M059J (cell line): ENCODE measurements at places on chromosomes 1 and 21. TPM values are rescaled to one million over a fixed set of nuclear protein-coding genes. Genes with fewer than 3 reads are reported as not detected.

- peak; percentile 95 for DNase-seq
Observed at GRCh38 chr1:186188004-186188539, 187.0 kb downstream of the TPR start.

GRCh38 chr1:221418346-221418745 is 323.5 kb downstream of the DUSP10 start:
- peak; percentile 77 for DNase-seq

GRCh38 chr1:94623560-94624148 is 82.1 kb upstream of the F3 start:
- peak; percentile 77 for DNase-seq

Gene NFASC
- total RNA-seq = 17.6 and 24.1 TPM in 2 replicates

DNA sequence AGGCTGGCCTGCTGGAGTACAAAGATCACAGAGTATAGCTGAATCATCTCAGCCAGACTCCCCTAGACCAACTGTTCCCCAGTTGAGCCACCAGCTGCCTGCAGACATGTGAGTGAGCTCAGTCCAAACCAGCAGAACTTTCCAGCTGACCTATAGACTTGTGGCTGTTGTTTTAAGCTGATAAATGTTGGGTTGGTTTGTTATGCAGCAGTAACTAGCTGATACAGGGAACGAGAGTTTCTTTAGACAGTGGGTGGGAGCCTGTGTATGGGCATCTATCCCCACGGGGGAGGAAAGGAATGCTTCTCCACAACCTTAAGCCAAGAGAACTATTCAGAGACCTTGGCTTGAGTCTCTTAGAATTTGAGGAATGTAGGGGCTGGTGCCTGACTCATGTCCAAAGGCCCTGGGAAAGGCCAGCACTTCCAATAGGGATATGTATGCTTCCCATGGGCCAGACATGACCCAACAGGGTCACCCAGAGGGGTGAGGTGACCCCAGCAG is 30.1 kb downstream of the SLC1A7 start:
- DNase-seq = peak; percentile 67

Gene ZNF362
- total RNA-seq = 6.2 and 15.2 TPM in 2 replicates

- peak; percentile 20 for DNase-seq
Observed at GRCh38 chr1:103489935-103490334, 35.6 kb upstream of the RNPC3 start.

DNA sequence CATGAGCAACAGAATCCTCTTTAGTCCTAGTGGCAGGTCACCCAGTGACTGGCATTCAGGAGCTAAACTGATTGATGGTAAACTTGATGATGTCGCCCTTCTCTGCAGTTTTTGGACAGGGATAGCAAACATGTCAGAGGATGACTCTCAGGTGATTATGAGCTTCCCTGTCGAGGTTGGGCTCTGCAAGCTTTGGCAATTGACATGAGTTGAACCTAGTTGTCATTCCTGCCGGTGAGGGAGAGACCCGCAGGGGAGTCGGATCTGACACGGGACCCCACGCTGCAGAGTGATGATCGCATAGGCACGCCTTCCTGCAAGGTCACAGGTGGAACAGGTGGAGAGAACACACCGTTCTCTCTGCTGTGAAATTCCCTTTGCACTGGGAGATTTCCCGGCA is 438.0 kb upstream of the VAMP3 start:
- DNase-seq = no peak

GRCh38 chr1:203161175-203161574 is 14.5 kb downstream of the MYBPH start:
- no peak for DNase-seq

Gene DNAI4
- total RNA-seq = 4.3 and 5.9 TPM in 2 replicates

Gene TFF2
- total RNA-seq = 0.30 TPM in 1 of 2 replicates, not detected in the other

DNA sequence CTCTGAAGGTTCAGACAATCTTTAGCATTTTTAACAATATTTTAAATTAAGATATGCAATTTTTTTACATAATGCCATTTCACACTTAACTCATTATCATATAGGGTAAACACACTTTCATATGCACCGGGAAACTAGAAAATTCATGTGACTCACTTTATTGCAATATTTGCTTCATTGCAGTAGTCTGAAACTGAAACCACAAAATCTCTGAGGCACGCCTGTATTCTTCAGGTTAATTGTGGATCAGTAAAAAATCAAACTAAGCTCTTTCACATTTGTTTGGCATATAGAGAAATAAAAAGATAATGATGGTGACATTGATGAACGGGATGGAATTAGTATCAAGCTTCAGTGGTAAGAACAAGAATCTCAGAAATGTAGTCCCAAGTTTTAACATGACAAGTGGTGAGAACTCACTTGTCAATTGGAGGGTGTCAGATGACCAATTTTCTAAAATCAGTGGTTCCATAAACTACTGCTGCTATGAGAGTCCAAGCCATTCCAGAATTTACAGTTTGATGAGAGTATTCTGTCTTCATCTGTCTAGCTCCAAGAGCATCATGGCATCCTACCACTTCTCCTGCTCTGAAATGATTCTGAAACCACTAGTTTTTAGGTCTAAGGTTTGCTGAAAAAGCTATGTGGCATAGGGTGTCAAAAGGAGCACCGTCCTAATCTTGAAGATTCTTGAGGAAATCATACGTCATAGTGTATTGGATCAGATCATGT is 281.0 kb downstream of the PTPRC start:
- peak; percentile 53 for DNase-seq

- no peak for DNase-seq
Observed at GRCh38 chr1:103937763-103938357, 188.2 kb downstream of the AMY1C start.

GRCh38 chr1:222897527-222898190 is 82.8 kb downstream of the DISP1 start:
- no peak for DNase-seq

- DNase-seq = no peak
Observed at GRCh38 chr1:59151387-59151761, 145.5 kb upstream of the FGGY start.

Gene ADAMTS5
- 7.5 and 12.2 TPM in 2 replicates for total RNA-seq

DNA sequence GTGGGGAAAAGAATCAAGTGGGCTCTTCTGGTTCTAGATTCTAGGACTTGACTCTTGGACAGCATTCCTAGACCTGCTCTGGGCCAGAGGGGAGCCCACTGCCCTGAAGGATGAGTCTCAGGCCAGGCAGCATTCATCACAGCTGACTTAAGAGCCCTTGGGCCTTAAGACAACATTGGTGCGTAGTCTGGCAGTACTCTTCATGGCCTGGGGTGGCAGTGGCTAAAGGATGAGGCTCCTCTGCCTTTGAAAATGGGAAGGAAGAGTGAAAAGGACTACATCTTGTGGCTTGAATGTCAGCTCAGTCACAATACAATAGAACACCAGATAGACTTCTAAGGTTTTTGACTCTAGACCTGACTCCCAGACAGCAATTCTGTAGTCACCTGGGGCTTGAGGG is 1415.1 kb upstream of the PRMT6 start:
- DNase-seq = no peak

Gene PROX1
- total RNA-seq = 0.02 and 0.17 TPM in 2 replicates

- no peak for DNase-seq
Observed at GRCh38 chr1:219463636-219464035, 149.3 kb downstream of the ZC3H11B start.

DNA sequence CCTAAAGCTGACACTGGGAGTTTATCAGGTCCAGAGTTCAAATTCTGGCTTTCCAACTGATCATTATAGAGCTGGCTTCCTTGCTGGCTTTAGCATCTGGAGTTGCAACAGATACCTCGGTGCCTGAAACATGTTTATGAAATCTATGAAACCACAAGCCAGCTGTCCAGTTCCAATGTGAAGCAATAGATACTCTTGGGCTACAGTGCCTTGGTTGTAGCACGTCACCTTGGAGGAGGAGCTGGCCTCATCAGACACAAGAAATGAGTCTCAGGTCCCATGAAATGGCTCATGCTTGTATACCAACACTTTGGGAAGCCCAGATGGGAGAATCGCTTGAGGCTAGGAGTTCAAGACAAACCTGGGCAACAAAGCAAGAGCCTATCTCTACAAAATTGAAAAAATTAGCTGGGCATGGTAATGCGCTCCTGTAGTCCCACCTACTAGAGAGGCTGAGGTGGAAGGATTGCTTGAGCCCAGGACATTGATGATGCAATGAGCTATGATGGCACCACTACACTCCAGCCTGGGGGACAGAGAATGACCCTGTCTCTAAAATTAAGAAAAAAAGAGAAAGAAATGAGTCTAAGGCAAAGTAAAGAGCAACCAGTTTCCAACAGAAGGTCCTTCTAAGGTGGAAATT is 132.5 kb upstream of the ZNF648 start:
- DNase-seq = peak; percentile 29

Gene CELF3
- not detected in 2 replicates for total RNA-seq

DNA sequence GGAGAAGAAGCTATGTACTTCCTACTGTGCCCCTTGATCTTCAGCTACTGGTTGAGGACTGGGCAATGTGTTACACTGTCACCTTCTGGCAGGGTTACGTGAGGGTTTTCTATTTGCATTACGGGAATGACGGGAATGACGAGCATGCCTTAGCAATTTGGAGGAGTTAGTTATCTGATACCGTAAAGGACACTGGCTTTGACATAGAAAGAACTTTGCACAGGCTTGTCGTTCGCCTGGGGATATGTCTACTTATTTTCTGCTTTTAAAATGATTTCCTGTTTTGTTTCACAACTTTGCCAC is 19.8 kb upstream of the ACBD6 start:
- DNase-seq = no peak
